CD4-positive, alpha-beta memory T cell (primary cell): ENCODE measurements at places on chromosomes 16 and 17. TPM values are rescaled to one million over a fixed set of nuclear protein-coding genes. Genes with fewer than 3 reads are reported as not detected.

The SLC16A11 gene
- 1.2 TPM for total RNA-seq

The CDT1 gene
- total RNA-seq, result 0.17 TPM

The ADGRG1 gene
- 0.33 TPM for total RNA-seq

The SLC16A13 gene
- 13.1 TPM for total RNA-seq

The WFDC1 gene
- not detected for total RNA-seq

The CCL1 gene
- total RNA-seq, result not detected

The PRCD gene
- total RNA-seq, result not detected

The CYB5B gene
- 59.2 TPM for total RNA-seq

The CHST6 gene
- total RNA-seq, result not detected

The CIITA gene
- total RNA-seq, result 1.5 TPM

The CORO6 gene
- 2.2 TPM for total RNA-seq

The GHDC gene
- total RNA-seq, result 23.9 TPM

The ASPHD1 gene
- not detected for total RNA-seq

The EME1 gene
- total RNA-seq, result 0.41 TPM

The FAM83G gene
- total RNA-seq, result 15.1 TPM

The SF3B3 gene
- 291 TPM for total RNA-seq

The HSD11B2 gene
- total RNA-seq, result not detected

The ZNF469 gene
- 0.61 TPM for total RNA-seq

The TEKT1 gene
- not detected for total RNA-seq

The CD79B gene
- total RNA-seq, result 16.4 TPM

The FBRS gene
- total RNA-seq, result 164 TPM

The GUCY2D gene
- not detected for total RNA-seq
